SK-MEL-5 (cell line): ENCODE measurements at places on chromosomes 5 and 9. TPM values are rescaled to one million over a fixed set of nuclear protein-coding genes. Genes with fewer than 3 reads are reported as not detected.

GRCh38 chr5:116084871-116085715 lies at the start of gene COMMD10:
TSS of gene COMMD10 (plus strand) at chr5:116085025.
- DNase-seq = peak; percentile 86

The NR4A3 gene
- total RNA-seq = 37.7 and 43.5 TPM in 2 replicates

DNA sequence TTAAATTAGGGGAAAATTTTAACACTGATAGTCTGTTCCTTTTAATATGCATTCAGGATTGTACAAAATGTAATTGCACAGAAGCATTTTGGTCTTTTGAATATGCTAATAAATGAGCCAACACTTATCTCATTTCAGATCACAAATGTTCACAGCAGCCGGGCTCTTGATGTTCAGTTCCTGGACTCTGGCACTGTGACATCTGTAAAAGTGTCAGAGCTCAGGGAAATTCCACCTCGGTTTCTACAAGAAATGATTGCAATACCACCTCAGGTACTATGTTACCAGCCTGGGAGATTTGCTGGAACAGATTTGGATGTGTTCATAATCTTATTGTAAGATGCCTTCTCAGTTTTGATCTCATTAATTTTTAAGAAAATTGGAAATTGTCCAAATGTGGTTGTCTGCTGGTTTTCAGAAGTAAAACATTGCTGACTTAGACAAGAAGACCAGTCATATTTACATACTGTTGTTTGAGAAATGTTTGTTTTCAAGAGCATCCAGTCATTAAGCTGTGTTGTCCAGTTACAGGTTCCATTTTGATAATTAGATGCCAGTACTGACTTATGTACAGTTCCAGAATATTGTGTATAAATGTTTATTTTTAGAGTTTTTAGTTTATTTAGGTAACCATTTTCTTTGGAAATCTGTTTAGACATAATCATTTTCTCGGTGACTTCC lies 23.0 kb upstream of the TMOD1 start:
- no peak for DNase-seq

GRCh38 chr9:116027951-116028350 lies 125.6 kb upstream of the PAPPA start:
- DNase-seq = no peak

DNA sequence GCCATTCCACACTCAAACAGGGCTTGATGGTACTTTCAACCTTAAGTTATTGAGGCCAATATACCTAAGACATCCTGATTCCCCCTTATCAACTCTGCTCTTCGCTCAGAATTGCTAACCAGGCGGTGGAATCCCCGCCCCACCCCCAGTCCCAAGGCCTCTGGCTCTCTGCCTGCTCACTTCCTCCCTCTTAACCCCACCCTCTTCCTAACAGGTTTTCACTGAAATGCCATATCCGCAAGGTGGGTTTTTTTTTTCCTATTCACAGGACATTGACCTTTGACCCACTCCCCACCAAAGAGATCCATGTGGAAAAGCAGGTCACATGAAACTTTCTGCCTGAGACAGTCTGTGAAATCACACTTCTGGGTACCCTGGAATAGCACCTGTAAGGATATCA lies 66.6 kb upstream of the IFNK start:
- DNase-seq = no peak
